ENCODE measurements at places on chromosomes 6 and 20.
A peak's percentile ranks its signal among the peaks of the same experiment; 100 is the strongest.

DNA sequence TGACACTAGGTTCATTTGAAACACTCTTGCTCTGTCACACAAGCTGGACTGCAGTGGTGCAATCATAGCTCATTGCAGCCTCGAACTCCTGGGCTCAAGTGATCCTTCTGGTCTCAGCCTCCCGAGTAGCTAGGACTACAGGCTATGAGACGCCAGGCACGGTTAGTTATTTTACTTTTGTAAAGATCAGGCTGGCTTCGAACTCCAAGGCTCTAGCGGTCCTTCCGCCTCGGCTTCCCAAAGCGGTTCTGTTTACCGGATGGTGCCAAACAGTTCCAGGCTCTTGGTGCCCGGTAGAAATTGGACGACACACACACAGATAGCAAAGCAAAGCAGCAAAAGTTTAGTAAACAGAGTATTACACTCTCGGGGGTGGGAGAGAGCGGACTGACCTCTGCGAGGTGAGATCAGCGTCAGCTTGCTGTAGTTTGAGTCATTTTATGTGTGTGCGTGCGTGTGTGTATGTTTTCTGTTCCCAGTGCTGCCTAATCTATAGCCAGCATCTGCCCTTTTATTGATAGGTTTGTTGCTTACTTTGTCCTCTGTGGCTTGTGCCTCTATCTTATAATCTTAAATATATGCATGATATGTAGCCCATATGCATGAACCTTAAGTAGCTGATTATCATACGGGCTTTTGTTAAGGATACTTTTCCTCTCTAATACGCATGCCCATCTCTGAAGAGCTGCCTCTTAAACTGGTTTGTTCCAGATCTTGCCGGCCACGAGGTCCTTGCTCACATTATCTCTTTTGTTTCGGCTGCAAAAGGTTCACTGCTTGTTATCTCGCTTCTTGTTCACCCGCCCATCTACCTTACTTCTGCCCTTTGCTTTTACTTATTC is 75.2 kb downstream of the OR2B2 start:
- DNase-seq, result peak; percentile 39

- no peak for DNase-seq
These were observed 52.3 kb downstream of the TSPYL4 start for GRCh38 chr6:116201538-116201937.

- no peak for DNase-seq
These were observed 4.5 kb upstream of the SERINC1 start for GRCh38 chr6:122476131-122476530.

- DNase-seq, result no peak
These were observed 4.0 kb downstream of the MYLIP start for GRCh38 chr6:16132909-16133308.

GRCh38 chr20:19907326-19908056 is 109.7 kb upstream of the NAA20 start:
- DNase-seq, result no peak

GRCh38 chr6:127022302-127022701 is 96.2 kb upstream of the RSPO3 start:
- no peak for DNase-seq

DNA sequence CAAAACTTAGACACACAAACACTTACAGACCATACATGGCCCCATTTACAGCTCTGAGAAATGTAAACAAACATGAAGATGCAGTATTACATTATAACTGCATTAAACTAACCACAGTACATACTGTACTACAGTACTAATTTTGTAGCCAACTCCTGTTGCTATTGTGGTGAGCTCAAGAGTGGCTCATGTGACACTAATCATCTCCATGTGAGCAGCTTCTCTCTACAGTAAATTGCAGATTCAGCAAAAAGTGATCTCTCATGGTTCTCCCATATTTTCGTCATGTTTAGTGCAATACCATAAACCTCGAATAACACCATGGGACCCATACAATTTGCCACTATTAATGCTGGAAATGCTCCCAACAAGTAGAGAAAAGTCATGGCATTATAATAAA is 860.4 kb downstream of the EPHA7 start:
- DNase-seq, result no peak

DNA sequence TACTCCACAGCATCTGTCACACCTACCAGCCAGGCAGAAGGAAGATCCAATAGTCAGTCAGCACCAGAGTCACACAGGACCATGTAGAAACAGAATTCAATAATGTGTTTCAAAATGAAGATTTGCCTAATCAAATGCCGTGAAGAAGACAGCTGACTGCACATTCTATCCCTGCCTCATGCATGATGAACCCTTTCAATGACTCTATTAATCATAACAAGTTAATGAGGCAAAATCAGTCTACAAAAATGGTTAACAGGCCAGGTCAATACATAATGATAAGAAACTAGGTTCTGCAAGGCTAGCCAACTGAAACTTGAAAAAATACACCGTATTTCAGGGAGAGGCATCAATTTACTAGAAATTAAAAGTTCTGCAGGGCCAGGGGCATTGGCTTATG is 6.7 kb upstream of the PNRC1 start:
- no peak for DNase-seq

DNA sequence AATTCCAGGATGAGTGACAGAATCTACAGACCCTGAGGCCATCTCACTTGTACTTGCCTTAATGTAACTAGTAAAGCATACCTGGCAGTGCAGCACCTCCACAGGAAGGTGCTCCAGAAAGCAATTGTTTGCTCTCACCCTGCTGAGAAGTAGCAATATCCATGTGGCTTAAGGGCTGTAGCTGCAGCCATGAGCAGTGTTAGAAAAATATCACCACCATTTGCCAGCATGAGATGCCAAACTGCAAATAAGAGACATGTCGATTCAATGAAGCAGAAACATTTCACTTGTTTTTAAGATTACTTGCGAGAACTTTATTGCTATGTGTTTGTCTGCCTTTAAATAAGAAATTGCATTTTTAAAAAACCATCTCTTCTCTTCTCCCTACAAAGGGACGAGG is 151.5 kb downstream of the PRL start:
- DNase-seq, result no peak

GRCh38 chr6:113486199-113486598 is 370.9 kb upstream of the MARCKS start:
- no peak for DNase-seq

DNA sequence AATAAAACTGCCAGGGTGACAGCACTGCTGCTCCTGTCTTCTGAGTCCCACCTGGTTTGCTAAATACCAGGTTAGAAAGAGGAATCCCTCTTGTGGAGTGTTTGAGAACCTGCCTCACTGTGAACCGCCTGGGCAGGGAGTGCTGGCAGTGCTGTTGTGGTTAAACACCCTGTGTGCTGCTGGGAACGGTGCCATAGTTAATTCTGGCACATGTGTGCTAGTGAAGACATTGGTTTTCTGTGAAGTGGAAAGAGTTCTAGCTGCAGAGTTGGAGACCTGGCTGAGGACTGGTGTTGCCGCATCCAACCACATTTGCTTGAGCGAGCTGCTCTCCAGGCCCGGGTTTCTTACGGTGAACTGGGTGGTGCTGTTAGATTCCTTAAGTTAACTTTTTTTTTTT is 72.7 kb downstream of the IGF2R start:
- DNase-seq, result no peak

DNA sequence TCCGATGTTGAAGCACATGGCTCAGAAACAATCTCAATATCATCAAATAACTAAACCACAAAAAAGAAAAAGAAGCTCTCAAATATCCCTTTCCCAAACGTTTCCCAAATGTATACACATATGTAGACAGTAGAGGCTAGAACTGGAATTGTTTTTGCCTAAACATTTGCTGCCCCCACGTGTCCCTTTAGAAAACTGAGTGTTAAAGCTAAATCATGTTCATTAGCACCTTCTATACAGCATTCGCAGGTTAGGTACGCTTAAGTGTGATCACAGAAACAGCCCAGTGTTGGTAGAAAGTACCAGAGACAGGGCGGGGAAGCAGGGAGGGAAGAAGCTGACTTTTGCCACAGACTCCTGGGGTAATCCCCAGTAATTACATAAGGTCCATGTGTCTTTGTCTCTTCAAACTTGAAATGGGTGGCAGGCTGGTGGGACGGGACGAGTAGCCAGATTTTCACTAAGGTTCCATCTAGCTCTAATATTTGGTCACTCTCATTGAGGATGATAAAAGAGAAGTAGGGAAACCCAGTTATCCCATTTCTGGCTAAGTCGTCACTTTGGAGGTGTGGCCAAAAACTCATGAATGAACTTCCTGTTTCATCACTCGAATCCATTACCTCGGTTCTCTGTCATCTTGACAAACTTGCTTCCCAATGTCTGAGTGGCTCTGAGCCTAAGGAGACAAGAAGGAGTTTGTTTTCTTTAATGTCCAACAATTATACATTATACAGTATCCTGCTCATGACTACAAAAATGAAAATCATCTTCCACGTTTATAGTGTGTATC is 15.0 kb upstream of the TFAP2A start:
- no peak for DNase-seq

GRCh38 chr6:144193181-144193580 is 42.9 kb downstream of the STX11 start:
- no peak for DNase-seq

Measured in activated CD4-positive, alpha-beta T cell treated with anti-CD3 and anti-CD28 coated beads for 4 hours (primary cell).